ENCODE measurements at places on chromosomes 4 and X.

- DNase-seq: no peak
Observed at GRCh38 chrX:12751887-12752286, 39.3 kb upstream of the PRPS2 start.

DNA sequence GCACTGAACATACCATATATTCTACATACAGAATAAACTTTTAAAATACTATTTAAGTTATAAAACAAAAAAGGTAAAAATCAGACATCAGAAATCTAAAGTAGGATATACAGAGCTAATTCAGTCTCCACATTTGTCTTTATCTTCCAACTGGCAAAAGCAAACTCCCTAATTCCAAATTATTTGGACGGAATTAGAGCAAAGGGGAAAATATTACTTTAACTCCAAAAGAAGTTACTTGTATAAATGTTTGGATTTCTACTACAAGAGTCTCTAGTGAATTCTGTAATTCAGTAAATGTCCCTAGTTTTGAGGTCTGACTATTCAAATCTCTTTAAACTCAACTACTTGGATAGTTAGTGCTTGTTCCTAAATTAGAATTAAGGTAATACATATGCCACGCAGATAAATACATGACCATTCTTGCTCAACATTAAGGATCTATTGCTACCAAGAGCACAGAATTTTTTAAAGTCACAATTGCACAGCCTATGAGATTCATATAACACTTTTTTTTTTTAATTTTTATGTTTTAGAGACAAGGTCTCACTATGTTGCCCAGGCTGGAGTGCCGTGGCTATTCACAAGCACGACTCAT is 7.3 kb downstream of the ZNF280C start:
- no peak for DNase-seq

DNA sequence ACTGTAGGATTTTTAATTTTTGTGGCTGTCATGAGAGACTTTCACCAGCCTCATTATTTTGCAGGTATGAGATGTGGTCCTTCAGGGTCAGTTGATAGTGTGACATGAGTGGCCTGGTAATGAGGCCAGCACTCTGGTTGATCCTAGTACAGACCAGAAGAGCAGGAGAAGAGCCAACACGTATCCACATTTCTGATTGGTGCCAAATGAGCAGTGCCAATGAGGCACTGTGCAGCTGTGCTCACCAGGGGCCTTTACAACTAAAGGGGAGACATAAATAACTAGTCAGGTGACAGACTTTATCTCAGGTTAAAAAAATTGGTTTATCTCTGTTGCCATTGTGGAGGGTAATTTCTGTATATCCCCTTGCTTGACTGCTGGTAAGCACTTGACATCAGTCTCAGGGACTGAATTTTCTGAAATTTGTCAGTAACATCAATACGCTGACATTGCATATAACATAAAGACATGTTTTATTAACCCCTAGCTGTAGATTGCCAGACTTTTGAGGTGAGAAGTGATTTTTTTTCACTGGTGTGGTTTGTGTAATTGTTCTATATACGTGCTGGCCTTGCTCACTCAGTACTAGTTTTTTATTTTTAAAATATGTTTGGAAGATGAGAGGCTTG is 101.2 kb downstream of the AFF1 start:
- no peak for DNase-seq

GRCh38 chr4:174713181-174713580 is 115.9 kb downstream of the GLRA3 start:
- no peak for DNase-seq

GRCh38 chr4:118968813-118969212 is 80.2 kb downstream of the SYNPO2 start:
- no peak for DNase-seq

DNA sequence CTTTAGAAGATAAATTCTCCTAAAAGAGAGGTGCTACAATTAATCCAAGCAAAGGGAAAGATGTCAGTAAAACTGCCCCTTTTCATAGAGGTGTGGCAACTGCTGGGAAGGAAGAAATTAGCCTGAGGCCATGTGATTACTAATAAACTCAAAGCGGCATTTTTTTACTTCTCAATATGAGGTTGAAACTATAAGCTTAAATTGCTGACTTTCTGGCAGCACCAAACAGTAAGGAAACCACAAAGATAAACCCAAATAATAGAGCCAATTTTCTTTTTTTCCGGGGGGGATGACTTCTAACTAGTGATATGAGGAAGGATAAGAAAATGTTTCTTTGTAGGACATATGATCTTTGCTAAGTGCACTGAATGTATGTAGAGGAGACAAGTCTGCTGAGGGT is 30.9 kb downstream of the AR start:
- no peak for DNase-seq

- peak; percentile 1 for DNase-seq
Observed at GRCh38 chrX:31266203-31267076, 194.6 kb upstream of the FTHL17 start.

DNA sequence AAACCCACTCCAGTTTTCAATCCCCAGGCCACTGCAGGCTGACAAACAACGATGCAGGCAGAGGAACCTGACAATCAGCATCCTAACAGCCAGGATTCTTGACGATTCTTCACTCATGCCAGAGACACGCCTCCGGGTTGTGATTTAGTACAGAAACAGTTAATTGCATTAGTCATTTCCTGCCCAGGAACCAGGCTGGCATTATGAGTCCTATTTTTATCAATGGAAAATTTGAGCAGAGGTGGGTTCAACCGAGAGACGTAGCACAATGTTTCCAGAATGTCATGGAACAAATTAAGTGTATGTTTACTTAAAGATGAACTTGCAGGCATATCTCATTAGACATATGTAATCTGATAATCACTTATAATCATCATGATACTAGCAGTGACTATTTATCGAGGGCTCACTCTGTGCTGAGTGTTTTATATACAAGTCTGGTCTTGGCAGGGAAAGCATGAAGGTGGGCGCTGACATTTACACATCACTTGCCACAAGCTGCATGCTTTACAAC is 159.7 kb downstream of the NSUN7 start:
- DNase-seq: no peak

GRCh38 chr4:1400191-1400805 is 5.9 kb downstream of the NKX1-1 start:
- DNase-seq: no peak

DNA sequence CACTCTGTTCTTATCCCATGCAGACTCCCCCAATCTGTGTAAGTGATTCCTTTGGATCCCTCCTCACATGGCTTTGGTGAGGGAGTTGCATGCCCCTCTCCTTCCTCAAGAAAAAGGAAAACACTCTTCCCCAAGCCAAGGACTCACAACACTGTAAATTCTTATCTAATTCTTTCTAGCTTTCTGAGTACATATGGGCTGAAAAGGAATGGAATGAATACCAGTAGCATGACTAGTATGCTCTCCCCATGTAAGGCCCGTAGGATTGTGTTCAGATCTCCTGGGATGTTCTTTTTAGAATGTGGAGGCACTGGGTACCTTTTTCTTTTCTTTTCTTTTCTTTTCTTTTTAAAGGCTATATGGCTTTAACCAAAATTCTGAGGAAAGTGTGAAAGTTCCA is 17.0 kb upstream of the MAGED1 start:
- no peak for DNase-seq

DNA sequence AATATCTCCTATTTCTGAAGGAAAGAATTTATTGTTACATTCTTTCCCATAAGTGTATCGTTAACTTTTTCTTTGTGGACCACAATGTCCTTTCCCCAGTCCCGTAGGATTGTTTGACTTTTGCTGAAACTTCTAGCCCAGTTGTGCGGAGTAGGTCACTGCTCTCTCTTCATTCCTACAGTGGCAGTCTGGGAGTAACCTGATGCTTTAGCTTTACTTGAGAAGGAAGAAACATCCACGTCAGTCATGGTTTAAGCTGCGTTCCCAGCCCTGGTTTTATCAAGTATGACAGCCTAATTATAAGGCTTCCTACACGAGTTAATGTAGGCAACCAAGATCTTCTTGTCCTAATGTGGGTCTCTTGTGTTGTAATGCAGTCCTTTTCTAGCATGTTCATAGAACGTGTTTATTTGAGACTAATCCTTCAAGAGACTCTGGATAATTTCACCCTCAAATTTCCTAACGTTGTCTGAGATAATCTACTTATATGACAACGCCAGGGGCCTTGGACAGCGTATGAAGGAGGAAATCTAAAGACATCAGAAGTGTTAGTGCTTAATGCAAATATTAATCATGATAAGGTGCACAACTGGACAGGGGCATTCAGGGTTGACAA is 40.8 kb upstream of the GRPR start:
- DNase-seq: no peak

- DNase-seq: no peak
Observed at GRCh38 chrX:153638436-153639176, 8.4 kb upstream of the DUSP9 start.

- no peak for DNase-seq
Observed at GRCh38 chr4:83389756-83390505, 55.3 kb upstream of the HPSE start.

DNA sequence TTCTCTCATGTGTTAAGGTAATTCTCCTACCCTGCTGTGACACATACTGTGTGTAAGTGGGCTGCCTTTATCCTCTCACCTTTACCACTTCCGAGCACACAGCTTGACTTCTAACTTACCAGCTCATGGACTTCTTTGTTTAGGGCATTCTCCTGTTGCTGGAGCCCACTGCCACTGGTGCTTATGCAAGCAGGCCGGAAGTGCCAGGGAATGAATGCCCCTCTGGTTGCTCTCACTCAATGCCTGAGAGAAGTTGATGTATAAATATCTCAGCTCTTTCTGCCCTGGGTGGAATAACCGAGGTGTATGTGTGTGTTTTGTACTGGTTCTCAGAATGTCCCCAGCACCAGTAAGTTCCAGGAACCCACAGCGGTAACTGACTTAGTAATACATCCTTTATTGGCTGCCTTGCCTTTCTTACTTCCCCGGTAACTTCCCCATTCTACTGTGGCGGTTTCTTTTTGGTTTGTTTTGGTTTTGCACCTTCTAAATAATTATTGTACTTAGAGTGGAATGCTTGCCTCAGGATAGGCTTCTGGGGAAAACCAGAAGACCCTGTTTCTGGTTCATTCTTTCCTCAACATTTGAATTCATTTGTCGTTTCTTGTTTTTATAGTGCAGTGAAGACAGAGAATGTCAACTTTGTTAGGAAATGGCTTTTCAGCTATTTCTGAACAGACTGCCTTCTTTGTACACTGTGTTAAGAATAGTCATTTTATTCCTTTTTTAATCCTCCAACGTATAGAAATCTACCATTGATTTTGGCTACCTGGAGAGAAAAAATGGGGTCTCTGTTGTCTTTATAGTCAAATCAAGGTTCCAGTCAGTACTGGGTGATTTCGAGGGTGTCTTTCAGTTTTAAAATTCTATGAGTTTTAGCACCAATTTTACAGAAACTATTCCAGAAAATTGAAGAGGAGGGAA is 45.4 kb downstream of the CXorf58 start:
- no peak for DNase-seq

DNA sequence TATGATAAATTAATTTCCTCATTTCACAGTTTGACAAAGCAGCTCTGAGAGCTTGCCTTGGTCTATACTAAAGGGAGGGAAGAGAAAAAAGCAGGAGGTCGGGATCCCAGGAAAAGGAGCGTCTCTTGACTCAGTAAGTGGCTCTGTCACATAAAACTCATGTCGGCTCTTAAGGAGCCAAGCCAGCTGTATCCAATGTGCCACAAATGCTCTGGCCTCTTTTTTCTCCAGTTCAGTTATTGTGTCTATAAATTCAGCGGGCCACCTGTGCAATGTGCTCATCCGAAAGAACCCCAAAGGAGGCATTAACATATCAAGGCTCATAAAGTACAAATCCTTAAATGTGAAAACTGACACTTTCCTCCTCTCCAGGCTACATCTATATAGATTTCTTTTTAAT is 337.7 kb upstream of the FAM241A start:
- no peak for DNase-seq

DNA sequence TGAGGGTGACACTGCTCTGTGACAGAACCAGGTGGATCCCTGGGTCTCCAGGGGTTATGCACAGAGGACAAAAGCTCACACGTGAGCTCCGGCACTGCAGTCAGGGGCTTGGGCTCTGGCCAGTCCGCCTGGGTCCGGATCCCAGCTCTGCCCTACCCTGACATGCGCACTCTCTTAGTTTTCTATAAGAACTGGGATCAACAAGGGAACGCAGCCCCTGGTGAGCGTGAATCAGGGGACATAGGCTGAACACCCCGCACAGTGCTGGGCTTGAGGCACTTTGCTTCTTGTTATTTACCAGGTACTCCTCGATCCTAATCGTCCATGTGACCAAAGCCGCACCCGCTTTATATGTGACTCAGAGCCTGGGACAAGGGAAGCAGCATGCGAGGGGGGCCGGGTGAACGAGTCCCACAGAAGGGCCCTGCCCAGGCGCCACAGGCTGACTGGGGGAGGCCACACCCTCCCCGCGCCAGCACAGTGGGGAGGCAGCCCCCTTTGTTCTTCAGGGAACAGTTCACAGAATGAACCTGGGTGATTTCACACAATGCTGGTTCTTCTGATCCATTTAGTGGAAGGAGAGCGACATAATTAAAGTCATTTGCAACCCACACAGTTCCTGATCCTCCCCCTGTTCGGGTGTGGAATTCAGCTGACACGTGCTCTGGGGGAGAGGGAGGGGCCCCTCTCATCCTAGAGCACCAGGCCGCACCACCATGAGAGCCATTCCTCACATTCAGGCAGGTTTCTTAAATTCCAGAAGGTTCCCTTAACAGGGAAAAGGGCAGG is 55.5 kb downstream of the WFS1 start:
- no peak for DNase-seq

GRCh38 chr4:79922011-79922410 is 151.0 kb downstream of the ANTXR2 start:
- no peak for DNase-seq

- DNase-seq: no peak
Observed at GRCh38 chr4:76441881-76442280, 6.9 kb downstream of the SHROOM3 start.

DNA sequence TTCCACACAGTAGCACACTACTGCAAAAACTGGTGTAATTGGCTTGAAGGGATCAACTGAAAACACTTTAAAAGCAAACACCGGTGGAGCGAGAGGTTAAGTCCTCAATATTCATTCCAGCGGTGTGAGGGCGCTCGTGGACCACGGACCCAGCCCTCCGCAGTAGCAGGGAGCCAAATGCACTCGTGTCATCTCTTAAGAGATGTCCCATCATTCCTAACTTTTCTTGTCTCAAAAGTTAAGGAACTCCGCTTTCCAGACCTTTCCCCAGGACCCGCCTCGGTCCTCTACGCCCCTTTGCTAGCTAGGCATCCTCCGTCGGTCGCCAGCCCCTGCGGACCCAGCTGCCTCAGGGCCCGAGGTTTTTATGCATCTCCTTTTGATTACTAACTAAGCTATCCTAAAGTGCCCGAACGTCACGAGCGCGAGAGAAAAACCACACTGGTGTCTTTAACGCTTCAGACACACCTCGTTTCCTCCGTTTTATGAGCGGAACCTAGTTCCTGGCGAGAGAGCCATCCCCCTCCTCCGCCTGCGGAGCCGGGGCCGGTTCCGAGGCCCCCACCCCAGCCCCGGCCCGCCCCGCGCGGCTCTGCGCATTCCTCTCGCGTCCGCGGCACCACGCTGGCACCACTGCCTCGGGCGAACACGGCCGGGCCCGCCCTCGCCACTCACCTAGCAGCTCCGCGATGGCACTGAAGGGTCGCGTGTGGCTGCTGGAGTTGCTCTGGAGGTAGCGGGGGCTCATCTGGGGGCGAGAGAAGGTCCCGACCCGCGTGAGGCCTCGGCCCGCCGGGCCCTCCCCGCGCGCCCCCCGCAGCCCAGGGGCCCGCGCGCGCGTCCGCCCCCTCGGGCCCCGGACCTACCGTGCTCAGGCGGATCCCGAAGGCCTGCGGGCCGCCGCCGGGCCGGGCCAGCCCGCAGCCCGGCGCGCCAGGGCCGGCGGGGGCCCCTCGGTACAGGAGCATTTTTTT is 723 bp downstream of the MORC4 start:
- DNase-seq: peak; percentile 15

Measured in T-helper 1 cell (primary cell).